Karpas-422 (cell line): ENCODE measurements at places on chromosomes 7 and 10. TPM values are rescaled to one million over a fixed set of nuclear protein-coding genes. Genes with fewer than 3 reads are reported as not detected.

The GJD4 gene
- total RNA-seq = not detected in 2 replicates

The PSMC2 gene
- total RNA-seq = 69.4 and 107 TPM in 2 replicates

The CHST15 gene
- total RNA-seq = 0.07 TPM in 1 of 2 replicates, not detected in the other

The TSPAN13 gene
- 2.0 and 4.2 TPM in 2 replicates for total RNA-seq

DNA sequence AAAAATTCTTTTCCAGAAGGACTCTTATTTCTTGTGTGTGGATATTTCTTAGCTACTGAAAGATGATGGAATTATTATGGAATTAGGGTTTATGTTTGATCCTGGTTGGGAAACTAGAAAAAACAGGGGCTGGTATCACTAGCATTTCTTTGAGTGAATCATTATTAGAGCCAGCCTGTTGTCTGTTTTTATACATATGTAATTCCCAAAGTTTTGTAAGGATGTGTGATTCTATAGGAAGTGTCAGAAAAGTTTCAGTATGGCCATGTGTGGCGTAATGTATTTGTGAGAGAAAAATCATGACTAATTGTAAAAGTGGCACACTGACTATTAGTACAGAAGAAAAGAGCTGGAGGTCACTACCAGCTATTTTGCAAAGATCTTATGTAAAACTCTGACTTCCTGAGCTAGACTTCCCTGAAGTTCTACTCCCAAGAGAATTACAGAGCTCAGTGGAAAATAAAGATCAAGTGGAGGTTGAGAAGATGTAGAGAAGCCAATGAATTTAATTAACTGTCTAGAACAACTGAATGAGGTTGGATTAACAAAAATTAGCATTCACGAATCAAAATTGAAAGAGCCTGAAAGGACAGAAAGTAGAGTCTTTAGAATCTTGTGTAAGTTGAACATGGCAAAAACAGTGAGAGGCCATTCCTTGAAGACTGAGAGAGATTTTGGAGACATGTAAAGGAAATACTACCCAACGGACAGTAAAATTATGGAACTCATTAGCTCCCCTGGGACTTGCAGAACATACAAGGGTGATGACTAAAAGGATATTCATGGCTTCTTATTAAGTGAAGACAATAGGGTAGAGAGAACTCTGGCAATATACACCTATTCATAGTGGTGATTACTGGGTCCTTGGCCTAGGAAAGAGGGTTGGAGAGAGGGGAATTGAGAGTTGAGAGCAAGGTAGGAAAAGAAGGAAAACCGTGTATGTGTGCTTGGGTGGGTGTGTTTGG is 12.5 kb downstream of the ZNF365 start:
- no peak for DNase-seq

GRCh38 chr10:10677479-10677878 is 340.2 kb upstream of the CELF2 start:
- DNase-seq = peak; percentile 89

GRCh38 chr7:36214608-36215456 is 61.8 kb downstream of the EEPD1 start:
- no peak for DNase-seq

GRCh38 chr7:97006055-97006815 is 882 bp downstream of the DLX6 start:
- DNase-seq = no peak
